DND-41 (cell line): ENCODE measurements at places on chromosomes 5 and 9.

GRCh38 chr5:155461304-155461703, 447.7 kb downstream of the KIF4B start:
- H3K27me3 ChIP-seq: no peaks in the 10 kb centered on the region
- no peak for DNase-seq
- H3K4me1 ChIP-seq: no peaks in the 10 kb centered on the region

DNA sequence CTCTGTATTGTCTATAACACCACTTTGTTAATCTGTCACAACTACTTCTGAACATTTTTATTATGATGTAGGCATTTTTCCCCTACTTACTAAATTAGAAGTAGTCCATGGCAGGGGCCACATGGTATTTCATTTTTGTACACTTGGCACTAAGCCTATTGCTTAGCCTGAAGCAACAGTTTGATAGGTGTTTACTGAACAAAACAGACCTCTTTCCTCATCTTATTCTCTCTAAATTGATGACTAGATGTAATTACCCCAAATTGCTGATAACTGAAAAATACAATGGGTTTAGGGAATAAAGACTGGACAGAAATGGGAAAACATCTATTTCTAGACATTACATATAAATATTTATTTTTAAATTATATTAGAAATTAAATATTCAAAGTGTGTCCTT, 633.8 kb downstream of the SLCO4C1 start:
- no peak overlapping the region for H3K4me3 ChIP-seq
- DNase-seq: no peak
- no peak overlapping the region for H3K27ac ChIP-seq
- H3K4me1 ChIP-seq: no peaks in the 10 kb centered on the region
- no peaks in the 10 kb centered on the region for H3K27me3 ChIP-seq

DNA sequence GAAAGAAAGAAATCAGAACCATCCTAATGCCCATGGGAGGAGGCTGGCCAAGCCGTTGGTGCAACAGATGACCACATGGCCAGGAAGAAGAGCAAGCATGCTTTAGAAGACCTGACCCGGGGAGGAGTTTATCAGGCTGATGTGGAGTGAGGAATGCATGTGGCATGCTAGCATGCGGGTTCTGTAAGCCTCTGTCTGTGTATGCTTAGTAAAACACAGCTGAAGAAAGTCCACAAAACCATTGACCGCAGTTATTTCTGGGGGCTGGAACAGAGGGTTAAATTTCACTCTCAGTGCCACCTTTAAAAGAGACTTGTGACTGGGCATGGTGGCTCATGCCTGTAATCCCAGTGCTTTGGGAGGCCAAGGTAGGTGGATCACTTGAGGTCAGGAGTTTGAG, 19.1 kb downstream of the GFI1B start:
- no peak for DNase-seq
- no peak overlapping the region for H3K4me3 ChIP-seq
- no peaks in the 10 kb centered on the region for H3K4me1 ChIP-seq
- no peaks in the 10 kb centered on the region for H3K36me3 ChIP-seq
- peaks cover 8% of the 10 kb centered on the region for H3K27me3 ChIP-seq
- no peak overlapping the region for H3K27ac ChIP-seq

- no peaks in the 10 kb centered on the region for H3K36me3 ChIP-seq
- no peaks in the 10 kb centered on the region for H3K4me1 ChIP-seq
- no peaks in the 10 kb centered on the region for H3K27me3 ChIP-seq
- no peak overlapping the region for H3K4me3 ChIP-seq
- no peak overlapping the region for H3K27ac ChIP-seq
Measured at GRCh38 chr5:149162401-149163084, 21.2 kb downstream of the ABLIM3 start.

DNA sequence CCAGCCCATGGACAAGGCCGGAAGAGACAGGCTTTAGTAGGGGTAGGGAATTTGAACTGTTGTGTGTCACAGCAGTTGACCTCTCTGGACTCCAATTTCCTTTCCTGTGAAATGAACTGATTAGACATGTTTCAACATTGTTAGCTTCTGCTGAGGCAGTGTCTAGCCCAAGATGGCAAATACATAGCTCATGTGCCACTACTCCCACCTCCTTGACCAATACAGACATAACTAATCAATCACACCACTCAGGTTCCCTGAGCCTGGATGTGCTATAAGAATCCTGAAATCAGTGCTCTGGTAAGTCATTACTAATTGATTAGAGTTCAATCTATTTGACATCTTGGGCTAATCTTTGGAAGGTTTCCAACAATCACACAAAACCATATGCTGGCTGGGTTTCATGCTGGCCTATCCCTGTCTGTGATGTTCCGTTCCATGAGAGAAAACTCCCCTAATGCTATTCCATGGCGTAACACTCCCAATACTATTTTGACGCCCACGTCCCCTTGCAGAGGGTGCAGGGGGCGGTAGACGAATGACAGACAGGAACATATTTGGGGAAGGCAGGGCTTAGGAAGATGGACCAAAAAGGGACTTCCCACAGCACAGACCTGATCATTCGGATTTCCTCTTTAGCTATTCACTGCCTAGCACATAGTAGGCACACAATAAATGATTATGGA, 95.2 kb downstream of the PDE6A start:
- no peaks in the 10 kb centered on the region for H3K4me1 ChIP-seq
- H3K27ac ChIP-seq: no peak overlapping the region
- H3K27me3 ChIP-seq: no peaks in the 10 kb centered on the region
- no peak for DNase-seq

GRCh38 chr9:81562231-81563019, 126.9 kb downstream of the TLE1 start:
- H3K27ac ChIP-seq: no peak overlapping the region
- no peak overlapping the region for H3K4me3 ChIP-seq
- DNase-seq: no peak
- H3K36me3 ChIP-seq: no peaks in the 10 kb centered on the region
- no peaks in the 10 kb centered on the region for H3K4me1 ChIP-seq

DNA sequence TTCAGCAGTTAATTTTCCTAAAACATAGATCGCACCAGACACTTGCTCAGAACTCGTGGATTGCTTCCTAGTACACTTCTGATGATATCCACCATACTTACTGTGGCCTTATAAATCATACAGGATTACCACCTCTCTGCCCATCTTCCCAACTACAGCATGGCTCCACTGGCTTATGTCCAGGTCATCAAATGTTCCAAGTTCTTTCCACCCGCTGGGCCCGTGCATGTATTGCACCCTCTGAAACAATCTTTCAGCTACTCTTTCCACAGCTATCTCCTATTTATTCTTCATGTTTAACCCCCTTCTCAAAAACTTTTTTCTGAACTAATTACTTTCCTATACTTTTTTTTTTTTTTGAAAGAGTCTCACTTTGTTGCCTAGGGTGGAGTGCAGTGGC, 18.5 kb downstream of the FBXW2 start:
- H3K27me3 ChIP-seq: no peaks in the 10 kb centered on the region
- H3K36me3 ChIP-seq: peaks cover 80% of the 10 kb centered on the region
- no peak for DNase-seq

DNA sequence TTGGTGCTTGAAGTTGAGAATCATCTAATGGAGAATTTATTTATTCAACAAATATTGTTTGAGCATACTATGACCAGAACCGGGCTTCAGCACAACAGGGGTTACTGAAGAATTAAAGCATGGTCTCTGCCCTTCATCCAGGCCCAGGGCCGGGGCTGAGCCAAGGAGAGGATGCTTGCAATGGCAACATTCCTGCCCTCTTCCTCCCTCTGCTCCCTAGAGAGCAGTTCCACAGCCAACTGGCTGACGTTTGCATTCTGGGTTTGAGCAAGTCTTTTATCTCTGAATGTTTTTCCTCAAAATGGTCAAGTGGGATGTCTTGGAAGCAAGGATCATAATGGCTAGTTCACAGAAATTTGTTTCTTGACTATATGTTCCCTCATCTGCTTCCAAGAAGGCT, 80.7 kb downstream of the GLDC start:
- no peaks in the 10 kb centered on the region for H3K4me1 ChIP-seq
- H3K4me3 ChIP-seq: no peak overlapping the region
- DNase-seq: no peak
- H3K27me3 ChIP-seq: no peaks in the 10 kb centered on the region
